Tracheal epithelial cell (primary cell): ENCODE measurements at places on chromosomes 3 and 15. TPM values are rescaled to one million over a fixed set of nuclear protein-coding genes. Genes with fewer than 3 reads are reported as not detected.

Gene NEK10
- 0.72 and 2.6 TPM in 2 replicates for total RNA-seq

Gene ADCY5
- total RNA-seq = under 0.01 TPM in 1 of 2 replicates, not detected in the other

Gene BNC1
- 52.1 and 69.3 TPM in 2 replicates for total RNA-seq

Gene CERS3
- 5.1 and 12.8 TPM in 2 replicates for total RNA-seq

Gene MB21D2
- 4.3 and 16.6 TPM in 2 replicates for total RNA-seq

Gene BMF
- 0.85 and 2.4 TPM in 2 replicates for total RNA-seq

Gene ITGB5
- 124 and 132 TPM in 2 replicates for total RNA-seq

Gene POC1A
- total RNA-seq = 0.85 and 2.2 TPM in 2 replicates

Gene SENP8
- 1.7 and 3.2 TPM in 2 replicates for total RNA-seq

Gene IGDCC3
- total RNA-seq = not detected in 2 replicates

Gene GABRB3
- total RNA-seq = 0.48 and 2.6 TPM in 2 replicates

Gene GPR27
- total RNA-seq = 1.5 and 1.9 TPM in 2 replicates

Gene RASGRP1
- total RNA-seq = under 0.01 and 2.7 TPM in 2 replicates

Gene TMPRSS7
- total RNA-seq = under 0.01 TPM in 1 of 2 replicates, not detected in the other

Gene TRH
- not detected in 2 replicates for total RNA-seq

Gene MME
- 35.8 and 53.0 TPM in 2 replicates for total RNA-seq

Gene FBXO40
- total RNA-seq = not detected in 2 replicates

Gene HHLA2
- total RNA-seq = not detected in 2 replicates

Gene SCN5A
- total RNA-seq = not detected in 2 replicates

Gene LACTB
- total RNA-seq = 17.3 and 27.2 TPM in 2 replicates

Gene ZNF662
- total RNA-seq = 0.96 and 1.1 TPM in 2 replicates

Gene FAM174B
- total RNA-seq = 0.64 and 2.9 TPM in 2 replicates

Gene NR2E3
- under 0.01 TPM in 1 of 2 replicates, not detected in the other for total RNA-seq

Gene LMOD3
- total RNA-seq = not detected in 2 replicates

Gene CP
- total RNA-seq = 0.21 and 0.48 TPM in 2 replicates

Gene TTLL13
- total RNA-seq = not detected in 2 replicates

Gene CACNA1D
- total RNA-seq = under 0.01 TPM in 1 of 2 replicates, not detected in the other

Gene NME9
- total RNA-seq = not detected in 2 replicates

Gene CATSPER2
- total RNA-seq = 0.85 and 3.6 TPM in 2 replicates

Gene EBLN2
- total RNA-seq = 2.7 and 4.0 TPM in 2 replicates

Gene XCR1
- under 0.01 TPM in 1 of 2 replicates, not detected in the other for total RNA-seq

Gene CCK
- total RNA-seq = 0.21 and 0.96 TPM in 2 replicates

Gene IL5RA
- not detected in 2 replicates for total RNA-seq

Gene SPSB4
- under 0.01 TPM in 1 of 2 replicates, not detected in the other for total RNA-seq

Gene LRRN1
- under 0.01 and 0.72 TPM in 2 replicates for total RNA-seq

Gene NANOGP8
- total RNA-seq = 0.24 TPM in 1 of 2 replicates, not detected in the other

Gene CTDSPL2
- 50.1 and 63.9 TPM in 2 replicates for total RNA-seq

Gene MEGF11
- total RNA-seq = under 0.01 TPM in 1 of 2 replicates, not detected in the other

Gene SLC6A6
- total RNA-seq = 15.8 and 18.3 TPM in 2 replicates

Gene WNT5A
- 3.6 and 5.8 TPM in 2 replicates for total RNA-seq

Gene TGM5
- 0.21 and 0.48 TPM in 2 replicates for total RNA-seq

Gene CSTA
- 184 and 324 TPM in 2 replicates for total RNA-seq
